Stimulated activated CD8-positive, alpha-beta memory T cell treated with anti-CD3 and anti-CD28 coated beads, Interleukin-2, amount 100 ng/mL, for 48 hours (primary cell): ENCODE measurements at places on chromosomes 3 and 15.

DNA sequence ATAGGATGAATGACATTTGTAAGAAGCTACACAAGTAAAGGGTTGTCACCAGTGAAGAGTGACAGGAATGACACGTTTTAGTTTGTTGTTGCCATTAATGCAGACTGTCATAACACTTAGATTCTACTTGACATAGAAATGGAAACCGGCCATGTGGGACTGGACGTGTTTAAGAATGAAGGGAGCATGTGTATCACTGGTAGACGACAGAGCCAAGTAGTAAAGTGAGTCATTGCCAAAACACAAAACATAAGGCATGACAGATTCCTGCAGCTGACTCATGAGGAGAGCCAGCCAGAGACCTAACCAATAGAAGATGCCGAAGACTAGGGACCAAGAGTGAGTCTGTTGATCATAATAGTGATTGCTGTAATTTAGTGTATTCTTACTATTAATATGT, 106.2 kb upstream of the PLAAT1 start:
- no peak for DNase-seq

- no peak for DNase-seq
Measured at GRCh38 chr3:89577637-89578530, 470.5 kb downstream of the EPHA3 start.

GRCh38 chr3:112635674-112636073, 5.3 kb downstream of the CCDC80 start:
- no peak for DNase-seq

GRCh38 chr3:9781551-9781950, 10.7 kb downstream of the TADA3 start:
- DNase-seq, result no peak

DNA sequence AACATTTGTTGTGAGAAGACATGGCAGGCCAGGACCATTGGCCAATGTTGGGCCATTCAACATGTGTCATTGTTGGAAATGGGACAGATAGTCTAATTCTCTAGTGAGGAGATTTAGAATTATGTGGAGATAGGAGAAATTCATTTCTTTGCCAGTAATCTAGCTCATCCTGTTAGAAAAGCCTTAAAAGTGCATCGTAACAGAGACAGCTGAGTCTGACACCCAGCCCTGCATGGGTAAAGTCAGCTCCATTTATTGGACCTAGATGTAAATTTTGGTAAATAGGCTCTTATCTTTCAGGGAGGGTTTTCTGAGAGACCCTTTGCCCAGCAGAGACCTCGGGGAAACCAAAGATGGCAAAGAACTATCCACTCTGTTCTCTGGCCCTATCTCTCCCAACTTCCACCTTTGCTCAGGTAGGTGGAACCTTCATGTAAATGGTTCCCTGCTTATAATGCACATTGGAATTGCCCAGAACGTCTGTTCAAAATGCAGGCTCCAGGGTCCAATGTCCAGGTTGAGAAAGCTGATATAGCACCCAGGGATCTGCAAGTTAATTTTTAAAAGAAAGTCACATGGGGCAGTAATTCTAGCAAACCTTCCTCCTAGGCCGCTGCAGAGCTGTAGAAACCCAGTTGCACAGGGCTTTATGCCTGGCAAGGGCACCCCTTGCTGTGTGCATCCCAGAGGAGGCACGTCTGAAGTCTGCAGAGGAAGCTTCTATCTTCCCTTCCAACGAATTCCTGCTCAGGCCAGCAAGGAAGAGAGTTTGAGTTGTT, 365.9 kb upstream of the PROK2 start:
- DNase-seq, result no peak

DNA sequence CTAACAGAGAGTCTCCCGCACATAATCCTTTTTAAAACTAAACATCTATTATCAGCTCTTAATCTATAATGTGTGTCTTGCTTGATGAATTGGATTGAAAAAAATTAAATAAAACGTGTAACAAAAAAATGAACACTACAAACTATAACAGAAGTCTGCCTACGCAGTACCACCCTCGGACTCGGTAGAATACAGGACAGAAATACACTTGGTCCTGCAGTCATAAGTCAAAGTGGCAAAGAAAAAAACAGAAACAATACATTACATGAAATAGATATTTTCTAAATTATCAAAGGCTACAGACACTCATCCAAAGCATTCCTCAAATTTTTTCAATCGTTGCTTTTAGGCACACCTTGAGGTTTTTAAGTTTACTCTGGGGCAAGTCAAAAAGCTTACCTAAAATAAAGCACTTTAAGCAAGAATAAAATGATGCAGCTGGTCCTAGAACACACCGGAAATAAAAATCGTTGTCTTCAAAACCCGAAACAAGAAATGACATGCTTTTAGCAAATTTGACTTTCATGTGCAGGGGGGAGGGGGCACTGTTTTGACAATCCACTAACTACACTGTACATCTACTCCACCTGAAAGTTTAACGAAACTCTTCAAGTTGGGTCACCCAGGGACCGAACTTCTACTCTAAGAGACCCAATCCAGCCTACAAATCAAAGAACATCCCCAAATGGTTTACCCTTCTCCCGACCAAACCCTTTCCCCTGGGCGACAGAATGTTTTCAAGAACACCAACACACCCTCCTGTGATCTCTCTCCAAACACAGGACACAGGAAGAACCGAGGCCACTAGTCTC, 1.3 kb downstream of the ADAM10 start:
- DNase-seq, result no peak

DNA sequence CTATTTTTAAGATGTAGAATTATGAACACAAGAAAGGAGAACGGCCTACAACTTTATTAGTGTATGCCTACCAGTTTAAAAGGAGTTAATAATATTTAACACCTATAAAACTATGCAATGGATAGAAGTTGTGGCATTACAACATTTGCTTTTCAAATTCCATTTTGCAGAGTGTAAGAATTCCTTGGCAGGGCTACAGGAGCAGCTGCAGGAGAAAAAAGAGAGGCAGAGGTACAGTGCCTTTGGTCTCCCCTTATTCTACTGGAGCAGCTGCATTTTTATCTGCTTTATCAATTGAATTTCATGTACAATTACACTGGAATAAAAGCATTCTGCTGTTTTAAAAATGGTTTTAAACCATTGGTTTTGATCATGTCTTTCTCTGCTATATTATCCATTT, 145.7 kb upstream of the KCNH8 start:
- no peak for DNase-seq

DNA sequence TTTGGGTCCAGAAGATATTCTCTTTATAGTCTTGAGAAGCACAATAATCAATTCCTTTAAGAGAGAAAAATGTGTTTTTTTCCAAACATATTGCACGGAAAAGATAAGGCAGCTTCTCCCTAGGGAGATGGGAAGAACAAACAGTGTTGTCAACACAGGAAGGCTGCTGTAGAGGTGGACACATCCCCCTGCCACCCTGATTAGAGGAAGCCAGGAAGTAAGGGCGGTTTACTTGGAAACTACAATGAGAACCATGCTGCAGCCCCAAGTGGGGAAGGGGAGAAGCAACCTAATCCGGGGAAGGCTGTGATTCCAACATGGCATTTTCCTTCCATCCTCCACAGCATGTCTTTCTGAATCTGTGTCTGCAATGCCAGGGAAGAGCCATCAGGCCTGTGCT, 256.9 kb upstream of the TGFBR2 start:
- no peak for DNase-seq

DNA sequence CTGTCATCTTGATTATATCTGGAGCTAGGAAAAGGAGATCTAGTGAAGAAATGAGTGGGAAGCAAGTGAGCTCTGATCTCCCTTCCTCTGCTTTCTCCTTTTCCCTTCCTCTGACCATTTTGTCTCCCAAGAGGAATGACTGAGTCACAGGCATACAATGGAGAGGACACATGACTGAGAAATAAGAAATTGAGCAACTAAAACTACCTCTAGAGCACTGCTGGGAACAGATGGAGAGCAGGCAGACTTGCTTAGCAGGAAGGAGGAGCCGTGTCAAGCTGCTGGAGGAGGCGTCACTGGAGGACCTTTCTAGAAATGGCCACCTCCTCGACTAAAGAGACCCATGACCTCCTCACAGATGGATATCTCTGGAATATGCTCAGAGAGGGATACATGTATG, 66.9 kb upstream of the MYO5C start:
- DNase-seq, result no peak

DNA sequence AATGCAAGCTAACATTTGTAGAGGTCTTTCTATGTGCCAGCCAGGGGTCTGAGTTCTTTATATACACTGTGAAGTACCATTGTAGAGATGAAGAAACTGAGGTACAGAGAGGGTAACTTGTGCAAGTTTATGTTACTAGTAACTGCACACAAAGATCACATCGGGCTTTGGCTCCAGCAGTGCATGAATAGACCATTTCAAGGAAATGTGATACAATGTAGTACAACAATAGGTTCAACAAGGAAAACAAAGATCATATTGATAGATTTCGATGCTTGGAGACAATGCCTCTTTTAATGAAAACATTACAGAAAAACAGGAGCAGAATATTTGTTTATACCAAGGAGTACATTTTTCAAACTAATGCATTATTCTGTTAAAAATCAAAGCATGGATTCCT, 115.3 kb downstream of the POLR2M start:
- DNase-seq, result no peak

DNA sequence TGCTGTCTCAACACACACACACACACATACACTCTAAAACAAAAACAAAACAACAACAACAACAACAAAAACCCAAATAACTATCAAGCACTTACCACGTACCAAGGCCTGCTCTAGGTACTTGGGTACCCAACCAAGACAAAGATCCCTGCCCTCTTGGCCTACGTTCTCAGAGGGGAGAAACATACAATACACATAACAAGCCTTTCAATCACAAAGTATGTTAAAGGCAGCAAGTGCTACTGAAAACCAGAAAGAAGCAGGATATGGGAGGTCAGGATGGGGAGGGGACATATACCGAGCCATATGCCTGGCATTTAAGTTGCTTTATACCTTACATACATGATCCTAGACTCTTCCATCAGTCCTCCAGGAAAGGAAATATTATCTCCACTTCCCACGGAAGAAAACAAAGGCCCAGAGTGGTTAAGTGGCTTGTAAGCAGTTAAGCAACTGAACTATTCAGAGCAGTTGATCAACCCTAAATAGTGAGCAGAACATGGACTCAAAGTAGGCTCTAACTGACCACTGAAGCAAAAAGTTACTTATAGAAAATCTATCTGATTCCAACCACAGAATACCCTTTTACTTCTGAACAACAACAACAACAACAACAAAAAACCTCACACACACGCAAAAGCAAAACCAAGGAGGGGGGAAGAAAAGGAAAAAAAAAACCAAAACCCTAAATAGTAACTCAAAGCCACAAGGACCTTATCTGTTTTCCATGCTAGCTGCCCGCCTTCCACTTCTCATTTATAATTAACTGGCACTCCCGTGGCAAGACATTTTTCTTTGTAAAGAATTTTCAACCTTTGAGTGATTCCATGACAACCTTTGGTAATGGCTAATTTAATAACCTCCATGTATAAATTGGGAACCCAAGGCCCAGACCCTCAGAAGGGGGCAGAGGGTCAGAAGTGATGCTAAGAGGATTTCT, 21.0 kb downstream of the PRICKLE2 start:
- no peak for DNase-seq

DNA sequence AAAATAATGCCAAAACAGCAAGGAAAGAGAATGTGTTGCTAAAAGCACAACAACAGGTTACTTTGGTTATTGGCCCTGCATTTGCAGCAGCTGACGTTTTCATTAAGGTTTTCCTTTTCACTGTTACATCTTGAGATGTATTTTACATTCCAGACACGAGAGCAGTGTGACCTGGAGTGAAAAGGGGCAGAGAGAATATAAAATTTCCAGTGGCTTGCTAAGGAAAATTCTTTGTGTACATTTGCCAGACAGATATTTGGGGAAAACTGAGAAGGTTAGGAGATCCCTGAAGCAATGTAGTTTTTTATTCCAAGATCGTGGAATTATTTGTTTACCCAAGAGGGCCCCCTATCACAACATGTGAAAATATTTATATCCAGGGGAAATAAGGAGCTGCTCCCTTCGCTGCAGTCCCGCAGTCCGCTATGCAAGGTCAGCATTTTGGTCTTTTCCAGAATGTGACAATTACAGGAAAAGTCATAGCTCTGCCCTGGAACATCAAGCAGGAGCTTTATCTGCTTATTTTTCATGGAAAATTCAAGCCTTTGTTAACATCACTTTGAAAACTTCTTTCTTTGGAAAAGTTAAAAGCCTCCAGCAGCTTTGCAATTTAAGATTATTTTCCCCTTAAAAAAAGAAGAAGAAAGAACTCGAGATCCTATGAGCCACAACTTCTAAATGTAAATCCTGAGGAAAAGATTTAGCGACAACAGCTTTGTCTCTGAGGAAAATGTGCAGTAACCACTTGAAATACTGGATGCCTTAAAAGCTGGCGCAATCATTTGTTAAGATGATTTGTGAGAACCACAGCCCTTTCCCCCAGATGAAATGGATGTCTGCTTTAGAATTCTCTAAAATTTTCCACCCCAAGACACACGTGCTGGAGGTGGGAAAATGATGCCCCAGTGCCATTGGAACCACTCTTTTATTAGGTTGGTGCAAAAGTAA, 256.4 kb upstream of the TPM1 start:
- no peak for DNase-seq

- DNase-seq, result no peak
Measured at GRCh38 chr3:171470714-171471227, 10.6 kb upstream of the TNIK start.

GRCh38 chr3:143226678-143227291, 107.2 kb downstream of the CHST2 start:
- DNase-seq, result no peak

DNA sequence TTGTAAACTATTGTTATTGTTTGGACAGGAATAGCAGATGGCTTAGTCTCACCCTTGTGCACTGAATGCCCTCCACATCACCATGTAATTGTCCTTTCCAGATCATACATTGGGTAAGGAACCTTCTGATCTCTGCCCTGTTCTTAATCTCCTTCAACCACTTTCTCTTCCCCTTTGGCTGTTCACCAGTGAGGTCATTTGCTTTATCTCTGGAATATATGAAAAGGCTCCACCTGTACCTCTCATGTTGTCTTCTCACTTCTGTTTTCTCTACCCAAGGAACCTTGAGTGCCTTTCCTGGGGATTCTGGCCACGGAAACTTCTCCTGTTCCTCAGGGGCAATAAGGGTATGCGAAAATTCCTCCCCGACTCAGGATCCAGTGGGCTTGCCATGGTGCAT, 28.5 kb downstream of the MCTP2 start:
- no peak for DNase-seq

DNA sequence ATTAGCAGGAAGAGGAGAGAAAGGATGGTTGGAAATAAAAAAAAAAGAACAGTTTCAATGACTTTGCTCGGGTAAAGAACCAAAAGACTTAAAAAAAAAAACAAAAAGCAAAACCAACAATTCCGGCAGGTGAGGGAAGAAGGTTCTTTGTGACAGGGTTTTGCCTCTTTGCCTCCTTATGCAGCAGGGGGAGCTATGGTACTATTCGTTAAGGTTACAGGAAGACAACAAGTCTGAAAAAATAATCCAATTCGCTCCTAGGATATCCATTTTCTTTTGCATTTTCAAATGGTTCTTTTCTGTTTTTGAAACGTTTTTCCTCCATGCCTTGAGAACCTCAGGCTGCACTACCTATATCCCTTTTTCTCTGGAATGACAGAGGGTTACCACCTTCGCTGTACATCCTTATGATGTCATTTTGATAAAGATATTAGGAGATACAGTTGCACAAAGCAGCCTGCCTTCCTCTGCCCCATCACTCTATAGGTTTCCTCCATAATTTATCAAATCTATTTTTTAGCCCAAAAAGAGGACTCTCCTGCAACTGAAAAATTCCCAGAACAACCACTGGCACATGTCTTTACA, 55.0 kb downstream of the CFAP20DC start:
- no peak for DNase-seq
